ENCODE measurements at places on chromosomes 4 and X.

DNA sequence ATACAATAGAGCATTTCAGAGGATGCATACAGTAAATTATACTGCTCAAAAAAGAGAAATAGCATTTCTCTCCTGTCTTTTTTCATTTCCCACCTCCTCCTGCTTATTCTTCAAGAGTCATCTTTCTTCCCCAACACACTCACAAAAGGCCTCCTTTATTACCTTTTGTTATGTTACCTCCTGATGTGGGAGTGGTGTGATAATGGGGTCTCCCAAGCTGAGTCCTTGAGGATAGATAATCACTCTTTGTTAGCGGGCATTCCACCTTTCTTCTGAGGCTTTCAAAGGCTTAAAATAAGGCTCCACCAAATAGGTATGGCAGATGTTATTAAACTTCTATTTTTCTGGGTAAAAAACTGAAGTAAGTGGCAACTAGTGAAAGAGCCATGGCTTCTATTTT lies 159.8 kb downstream of the CPEB2 start:
- DNase-seq = no peak

DNA sequence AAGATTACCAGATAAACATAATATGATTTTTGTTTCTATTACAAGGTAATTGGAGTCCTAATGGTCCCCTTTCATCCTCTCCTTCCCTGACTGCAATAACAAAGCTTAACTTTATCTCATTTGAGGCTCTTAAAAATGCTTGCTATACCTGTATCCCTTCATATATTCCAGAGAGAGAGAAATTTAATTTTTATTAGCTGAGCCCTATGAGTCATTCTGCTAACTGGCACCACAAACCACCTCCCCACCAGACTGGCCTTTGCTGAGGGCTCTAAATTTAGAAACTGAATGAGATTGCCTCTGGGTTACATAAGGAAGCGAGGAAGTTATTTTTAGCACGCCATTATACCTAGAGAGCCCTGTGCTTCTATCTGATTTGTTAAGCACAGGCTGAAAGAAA lies 27.4 kb downstream of the CBLL2 start:
- DNase-seq = peak; percentile 52

DNA sequence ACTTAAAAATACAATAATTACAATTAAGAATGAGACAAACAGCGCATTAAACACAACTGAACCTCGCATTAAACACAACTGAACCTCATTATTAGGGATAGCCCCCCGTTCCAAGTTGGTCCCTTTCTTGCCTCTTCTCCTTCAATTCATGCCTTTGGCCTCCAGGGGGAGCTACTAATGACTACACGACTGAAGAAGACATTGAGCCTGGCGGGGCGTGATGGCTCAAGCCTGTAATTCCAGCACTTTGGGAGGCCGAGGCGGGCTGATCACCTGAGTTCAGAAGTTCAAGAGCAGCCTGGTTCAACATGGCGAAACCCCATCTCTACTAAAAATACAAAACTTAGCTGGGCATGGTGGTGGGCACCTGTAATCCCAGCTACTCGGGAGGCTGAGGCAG lies 56.4 kb upstream of the NWD2 start:
- no peak for DNase-seq

DNA sequence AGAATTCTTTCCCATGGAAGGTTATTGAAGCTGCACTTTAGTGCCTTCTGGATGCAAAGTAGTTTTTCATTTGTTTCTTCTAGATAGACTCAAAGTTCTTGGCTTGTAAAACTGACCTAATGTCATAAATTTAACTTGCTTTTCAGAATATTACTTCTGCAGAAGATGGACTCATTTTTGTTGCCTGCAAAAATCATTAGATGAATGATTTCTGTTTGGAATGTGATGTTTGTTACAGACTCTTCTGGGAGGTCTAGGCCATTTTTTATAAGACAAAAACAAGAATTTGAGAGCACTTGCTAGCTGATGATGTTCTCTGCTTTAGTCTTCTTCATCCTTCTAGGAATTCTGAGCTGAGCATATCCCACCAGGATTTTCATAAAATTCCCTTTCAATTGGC lies 308.6 kb upstream of the GIMD1 start:
- DNase-seq = no peak

- peak; percentile 63 for DNase-seq
Observed at GRCh38 chr4:98482847-98483806, 175.3 kb downstream of the TSPAN5 start.

DNA sequence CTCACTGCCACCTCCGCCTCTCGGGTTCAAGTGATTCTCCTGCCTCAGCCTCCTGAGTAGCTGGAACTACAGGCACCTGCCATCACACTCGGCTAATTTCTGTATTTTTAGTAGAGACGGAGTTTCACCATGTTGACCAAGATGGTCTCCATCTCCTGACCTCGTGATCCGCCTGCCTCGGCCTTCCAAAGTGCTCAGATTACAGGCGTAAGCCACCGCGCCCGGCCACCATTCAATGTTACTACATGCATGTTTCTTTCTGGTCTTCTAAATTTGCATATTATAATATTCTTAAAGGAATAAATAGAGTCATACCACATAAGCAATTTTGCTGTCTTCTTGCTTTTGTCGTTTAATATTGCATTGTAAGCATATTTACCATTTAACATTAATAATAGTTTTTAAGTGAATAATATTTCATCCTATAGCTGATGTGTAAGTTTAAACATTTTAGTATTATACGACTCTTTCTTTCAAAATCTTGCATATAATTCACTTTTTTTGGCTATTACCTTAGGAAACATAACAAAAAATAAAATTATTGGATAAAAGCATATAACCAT lies 1270.4 kb downstream of the ADGRL3 start:
- DNase-seq = no peak

- DNase-seq = peak; percentile 47
Observed at GRCh38 chr4:30912098-30912714, 192.0 kb downstream of the PCDH7 start.
